ENCODE measurements at places on chromosomes 4 and X. TPM values are rescaled to one million over a fixed set of nuclear protein-coding genes. Genes with fewer than 3 reads are reported as not detected.

ADGRG4 gene
- total RNA-seq, result not detected

NXF2 gene
- total RNA-seq, result not detected

GPRASP1 gene
- total RNA-seq, result 18.6 TPM

DNA sequence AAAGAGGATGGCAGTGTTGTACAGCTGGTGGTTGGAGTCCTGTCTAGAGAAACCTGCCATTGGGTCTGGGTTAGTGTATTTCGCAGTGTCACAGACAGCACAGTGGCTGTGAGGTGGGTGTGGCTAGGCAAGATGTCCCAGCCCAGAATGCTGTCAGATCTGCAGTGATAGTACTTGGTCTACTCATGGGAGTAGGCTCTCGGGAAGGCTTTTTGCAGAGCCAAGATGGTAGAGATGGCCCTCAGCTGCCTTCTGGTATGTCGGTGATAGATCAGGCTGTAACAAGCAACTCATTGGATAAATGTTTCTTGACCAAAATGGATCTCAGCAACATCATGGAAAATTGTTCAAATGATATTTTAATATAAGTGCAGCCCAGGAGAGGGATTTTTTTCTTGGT is 84.3 kb upstream of the WDR1 start:
- DNase-seq, result no peak

GRCh38 chr4:182074810-182075209 is 168.4 kb upstream of the TENM3 start:
- DNase-seq, result no peak

DNA sequence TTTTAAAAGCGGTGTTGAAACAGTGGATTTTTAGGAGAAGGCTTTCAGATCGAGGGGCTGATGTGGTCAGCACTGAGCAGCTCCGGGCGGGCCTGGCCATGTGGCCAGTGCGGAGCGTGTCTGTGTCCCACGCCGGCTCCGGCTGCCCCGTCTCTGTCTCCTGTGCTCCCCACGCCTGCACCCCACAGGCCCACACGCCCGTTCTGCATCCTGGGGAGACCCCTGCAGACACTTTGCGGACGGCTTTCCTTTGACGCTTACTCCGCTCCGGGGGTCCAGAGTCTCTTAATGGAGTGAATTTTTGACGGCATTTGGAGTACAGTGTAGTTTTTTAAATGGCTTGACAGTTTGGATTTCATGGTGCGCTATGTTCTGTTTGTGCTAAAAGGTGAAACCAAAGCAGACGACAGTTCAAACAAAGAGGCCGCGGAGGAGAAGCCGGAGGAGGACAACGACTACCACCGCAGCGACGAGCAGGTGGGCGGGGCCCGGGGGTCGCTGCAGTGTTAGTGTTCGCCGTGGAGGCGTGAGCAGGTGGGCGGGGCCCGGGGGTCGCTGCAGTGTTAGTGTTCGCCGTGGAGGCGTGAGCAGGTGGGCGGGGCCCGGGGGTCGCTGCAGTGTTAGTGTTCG is 38.7 kb downstream of the PCGF3 start:
- DNase-seq, result no peak

DNA sequence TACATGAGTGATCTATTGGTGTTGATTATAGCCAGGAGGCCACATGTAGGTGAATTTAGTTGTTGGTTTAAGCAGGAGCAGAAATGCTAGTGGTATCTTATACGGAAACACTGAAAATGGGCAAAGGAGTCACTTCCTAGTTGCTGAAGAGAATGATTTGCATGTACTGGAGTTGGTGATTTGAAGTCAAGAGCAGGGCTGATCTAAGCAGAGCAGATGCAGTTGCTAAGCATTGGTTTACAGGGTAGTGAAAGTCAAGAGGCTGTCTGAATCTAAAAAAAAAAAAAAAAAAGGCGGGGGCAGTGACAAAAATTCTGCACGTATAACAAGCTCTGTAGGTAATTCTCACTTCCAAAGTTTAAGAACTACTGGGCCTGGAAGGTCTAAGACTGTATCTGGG is 90.4 kb upstream of the HPRT1 start:
- DNase-seq, result no peak

- no peak for DNase-seq
Measured at GRCh38 chrX:131565909-131566308, 22.0 kb downstream of the OR13H1 start.
